ENCODE measurements at places on chromosomes 13 and 19.

DNA sequence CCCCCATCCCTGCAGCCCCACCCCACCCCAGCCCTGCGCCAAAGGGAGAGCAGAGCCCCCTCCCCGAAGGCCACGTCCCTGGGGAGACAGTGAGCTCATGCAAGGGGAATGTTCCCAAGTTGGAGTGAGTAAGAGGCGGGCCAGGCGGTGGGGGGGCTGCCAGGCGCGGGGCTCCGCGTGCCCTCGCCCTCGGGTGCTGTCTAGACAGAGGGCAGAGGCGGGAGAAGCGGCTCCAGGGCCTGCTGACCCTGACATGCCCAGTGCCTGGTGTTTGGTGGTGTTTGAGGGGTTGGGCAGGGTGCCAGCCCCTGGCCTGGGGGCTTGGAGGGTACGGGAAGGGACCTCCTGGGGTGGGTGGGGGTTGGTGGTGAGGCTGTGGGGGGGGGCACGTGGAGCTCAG lies 1.0 kb downstream of the FSTL3 start:
- no peak for DNase-seq

- DNase-seq = peak; percentile 39
Observed at GRCh38 chr13:114148521-114148855, 16.1 kb upstream of the RASA3 start.

DNA sequence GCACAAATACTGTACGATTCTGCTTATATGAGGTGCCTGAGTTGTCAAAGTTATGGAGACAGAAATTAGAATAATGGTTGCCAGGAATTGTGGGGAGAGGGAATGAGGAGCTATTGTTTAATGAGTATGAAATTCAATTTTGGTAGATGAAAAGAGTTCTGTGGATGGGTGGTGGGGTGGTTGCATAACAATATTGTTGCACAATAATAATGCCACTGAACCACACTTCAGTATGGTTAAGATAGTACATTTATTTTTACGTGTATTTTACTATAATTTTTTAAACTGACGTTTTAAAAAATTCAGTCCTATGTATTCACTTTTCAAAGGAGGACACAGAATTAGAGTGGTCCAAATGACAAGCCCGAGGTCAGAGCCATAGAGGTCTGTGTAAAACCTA lies 1.8 kb upstream of the OXGR1 start:
- DNase-seq = no peak

DNA sequence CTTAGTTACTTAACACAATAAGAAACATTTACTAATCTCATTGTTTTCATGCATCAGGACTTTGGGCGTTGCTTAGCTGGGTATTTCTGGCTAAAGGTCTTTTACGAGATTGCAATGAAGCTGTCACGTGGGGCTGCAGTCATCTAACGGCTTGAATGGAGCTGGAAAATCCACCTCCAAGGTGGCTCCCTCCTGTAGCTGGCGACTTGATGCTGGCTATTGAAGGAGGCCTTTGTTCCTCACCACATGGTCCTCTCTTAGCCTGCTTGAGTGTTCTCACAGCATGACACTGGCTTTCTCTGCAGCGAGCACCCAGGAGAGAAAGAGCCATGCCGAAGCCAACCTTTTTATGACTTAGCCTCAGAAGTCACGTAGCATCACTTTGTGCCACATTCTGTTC lies 92.0 kb downstream of the NHLRC3 start:
- no peak for DNase-seq

DNA sequence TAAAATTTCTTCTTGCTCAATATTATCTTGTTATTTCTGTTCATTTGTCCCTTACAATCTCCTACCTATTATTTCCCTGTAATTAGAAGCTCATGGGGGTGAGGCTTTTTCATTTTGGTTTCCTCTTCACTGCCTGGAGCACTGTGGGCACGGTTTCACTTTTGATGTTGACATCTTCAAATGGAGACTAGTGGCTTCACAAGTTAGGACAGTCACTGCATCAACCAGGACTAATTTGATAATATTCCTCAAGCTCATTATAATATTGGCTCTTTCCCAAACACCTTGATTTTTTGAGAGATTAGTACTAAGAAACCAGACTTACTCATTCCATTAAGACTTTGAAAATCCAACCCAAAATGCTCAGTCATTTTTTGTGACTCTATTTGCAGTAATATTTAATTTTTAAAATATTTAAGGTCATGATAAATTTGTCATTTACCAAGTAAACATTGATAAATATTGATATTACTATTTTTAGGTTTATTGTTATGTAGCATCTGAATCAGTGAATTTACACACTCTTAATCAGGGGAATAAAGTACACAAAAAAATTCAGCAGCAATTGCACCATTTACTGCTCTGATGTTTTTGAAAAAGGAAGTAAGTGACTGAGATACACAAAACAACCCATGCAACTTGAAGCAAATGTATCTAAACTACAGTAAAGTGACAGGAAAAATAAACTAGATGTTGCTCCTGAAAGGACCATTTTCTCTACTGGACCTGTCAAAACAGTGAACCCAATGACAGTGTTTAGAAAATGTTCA lies 28.8 kb upstream of the RCBTB2 start:
- DNase-seq = peak; percentile 60

- DNase-seq = no peak
Observed at GRCh38 chr19:38638461-38638860, 9.0 kb upstream of the ACTN4 start.

Data from suppressor macrophage (primary cell).